CD4-positive, alpha-beta T cell treated with Interleukin-21 for 1 hour (primary cell): ENCODE measurements at places on chromosomes 13 and 19.

GRCh38 chr13:79423801-79424642 is 18.0 kb upstream of the RBM26 start:
- peak; percentile 59 for DNase-seq

DNA sequence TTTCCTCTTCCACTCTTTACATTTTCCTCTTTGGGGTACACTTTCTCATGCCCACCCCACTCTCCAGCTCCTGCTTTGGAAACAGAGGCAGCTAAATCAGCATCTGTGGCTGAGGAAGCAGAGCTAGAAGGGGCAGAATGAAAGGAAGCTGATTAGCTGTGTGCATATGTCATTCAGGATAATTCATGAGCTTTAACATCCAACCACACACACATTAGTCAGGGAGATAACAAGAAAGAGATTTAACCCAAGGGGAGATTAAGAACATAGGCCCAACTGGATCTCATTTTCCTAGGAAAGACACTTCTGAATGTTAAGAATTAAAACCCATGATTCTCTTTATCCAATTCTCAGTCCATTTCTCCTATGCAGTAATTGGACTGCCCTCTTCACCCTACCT is 405.5 kb downstream of the TBC1D4 start:
- DNase-seq, result no peak

DNA sequence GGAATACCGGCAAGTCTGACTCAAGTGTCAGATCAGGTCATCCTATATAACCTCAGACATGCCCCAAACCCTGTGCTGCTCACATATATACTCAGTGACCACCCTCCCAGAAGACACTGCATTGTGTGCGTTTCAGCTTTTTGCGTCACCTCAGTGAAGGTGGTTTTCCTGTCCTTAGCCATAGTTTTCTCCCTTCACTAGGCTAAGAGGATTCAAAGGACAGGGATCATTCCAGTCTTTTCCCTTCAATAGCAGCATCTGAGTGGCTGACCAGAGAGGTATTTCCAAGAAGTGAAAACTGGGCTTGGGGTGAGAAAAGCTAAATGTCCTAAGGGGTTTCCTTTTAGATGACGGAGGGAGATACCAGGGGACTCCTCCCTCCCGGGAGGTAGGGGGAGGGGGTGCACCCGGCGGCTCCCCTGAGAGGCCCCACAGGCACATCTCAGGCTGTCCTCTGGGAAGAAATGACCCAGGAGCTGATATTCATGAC is 12.7 kb upstream of the OR10H1 start:
- no peak for DNase-seq

DNA sequence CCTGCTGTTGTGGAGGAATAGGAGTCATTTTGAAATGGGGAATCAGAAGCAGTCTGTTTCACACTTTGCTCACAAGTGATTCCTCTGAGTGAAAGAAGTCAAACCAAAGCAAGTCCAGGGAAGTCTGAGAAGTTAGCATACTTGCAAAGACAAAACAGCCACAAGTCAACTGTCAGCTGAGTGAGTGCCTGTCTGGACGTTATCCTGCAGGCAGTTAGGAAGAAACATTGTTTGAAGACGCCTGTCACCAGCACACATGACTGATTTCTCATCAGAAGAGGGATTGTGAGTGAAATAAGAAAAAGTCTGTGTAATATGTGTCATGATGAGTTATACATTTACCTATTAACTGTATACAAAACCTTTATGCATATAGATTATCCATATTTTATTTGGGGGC is 153.5 kb downstream of the KCNRG start:
- DNase-seq, result no peak

GRCh38 chr13:107450931-107451330 is 764.4 kb downstream of the LIG4 start:
- no peak for DNase-seq

DNA sequence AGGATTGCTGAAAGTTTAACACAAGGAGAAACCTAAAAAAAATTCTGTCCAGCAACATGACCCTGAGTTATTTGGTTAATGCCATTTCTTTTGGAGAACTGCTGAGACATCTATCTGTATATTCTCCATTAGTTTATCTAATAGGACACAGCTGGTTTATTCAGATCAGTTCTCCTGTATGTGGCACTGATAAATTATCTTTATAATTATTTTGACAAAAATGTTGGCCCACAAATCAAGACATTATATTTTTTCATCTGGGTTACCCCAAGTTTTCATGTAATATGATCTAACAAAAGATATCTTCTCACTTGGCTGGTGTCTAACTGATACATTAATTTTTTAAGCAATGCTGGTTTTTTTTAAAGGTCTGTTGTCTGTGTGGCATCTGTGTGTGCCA is 231.4 kb downstream of the KLF12 start:
- no peak for DNase-seq

GRCh38 chr19:45667620-45668341 is at the start of gene GIPR:
TSS of gene GIPR (plus strand) at chr19:45668221. CDS start at chr19:45669521, 1,300 bp downstream.
- DNase-seq, result peak; percentile 58

- no peak for DNase-seq
Measured at GRCh38 chr13:94305463-94305862, 174.0 kb downstream of the DCT start.

DNA sequence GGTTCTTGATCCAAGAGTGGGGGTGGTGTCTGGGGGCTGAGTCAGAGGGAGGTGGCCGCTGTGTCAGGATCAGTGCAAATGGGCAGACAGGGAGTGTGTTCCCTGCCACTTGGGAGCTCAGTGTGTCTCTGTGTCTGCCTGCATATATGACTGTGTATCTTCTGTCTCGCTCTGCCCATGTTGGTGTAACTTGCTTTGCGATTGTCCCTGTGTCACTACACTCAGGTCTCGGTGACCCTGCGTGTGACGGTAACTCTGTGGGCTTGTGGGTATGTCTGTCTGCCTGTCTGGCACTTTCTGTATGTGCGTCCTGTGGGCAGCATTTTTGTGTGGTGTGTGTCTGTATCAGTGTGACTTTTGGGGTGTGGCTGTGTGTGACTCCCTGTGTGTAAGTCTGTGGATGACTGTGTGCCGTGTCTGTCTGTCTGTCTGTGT is 8.2 kb upstream of the ERFL start:
- peak; percentile 69 for DNase-seq

DNA sequence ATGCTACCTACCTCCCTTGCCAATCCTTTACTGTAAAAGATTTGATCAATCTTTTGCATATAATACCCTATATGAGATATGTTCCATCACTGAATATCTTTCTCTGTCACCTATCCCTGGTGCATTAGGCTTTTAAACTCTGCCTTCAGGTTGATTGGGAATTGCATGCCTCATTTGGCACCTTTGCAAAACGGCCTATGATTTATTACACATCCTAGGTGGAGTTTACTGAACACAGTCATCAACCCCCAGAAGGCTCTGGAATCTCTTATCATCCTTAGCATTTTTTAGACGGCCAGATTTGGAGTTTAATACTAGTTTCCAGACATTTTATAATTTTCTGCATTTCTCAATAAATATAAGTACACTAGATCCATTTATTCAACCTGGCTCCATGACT is 448.4 kb upstream of the SLC10A2 start:
- DNase-seq, result no peak

- peak; percentile 38 for DNase-seq
Measured at GRCh38 chr19:13122275-13122878, 4.3 kb downstream of the NACC1 start.

- peak; percentile 39 for DNase-seq
Measured at GRCh38 chr19:35718345-35719041, 690 bp downstream of the KMT2B start.

DNA sequence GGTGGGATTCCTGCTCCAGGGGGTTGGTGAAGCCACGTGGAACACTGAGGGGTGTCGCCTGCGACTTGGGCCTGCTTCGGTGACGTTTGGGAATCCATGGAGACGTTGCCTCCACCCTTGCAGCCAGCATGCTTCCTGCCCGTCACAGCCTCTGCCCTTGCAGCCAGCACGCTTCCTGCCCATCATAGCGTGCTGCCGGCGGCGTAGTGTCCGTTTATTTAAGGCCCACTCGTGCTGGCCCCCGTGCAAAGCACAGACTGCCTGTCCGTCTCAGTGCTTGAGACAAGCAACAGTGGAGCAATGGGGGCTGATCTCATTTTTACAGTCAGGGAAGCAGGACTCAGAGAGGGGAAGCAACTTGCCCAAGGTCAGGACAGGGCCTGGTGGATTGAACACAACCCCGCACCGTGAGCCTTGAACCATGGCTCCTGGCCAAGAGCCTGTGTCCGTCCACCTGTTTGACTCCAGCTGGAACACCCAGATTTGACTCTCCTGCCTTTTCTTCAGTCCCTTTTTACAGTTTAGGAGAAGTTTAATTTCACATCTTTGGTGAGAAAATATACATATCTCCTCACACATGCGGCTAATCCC is 149.6 kb downstream of the TEX29 start:
- DNase-seq, result no peak

DNA sequence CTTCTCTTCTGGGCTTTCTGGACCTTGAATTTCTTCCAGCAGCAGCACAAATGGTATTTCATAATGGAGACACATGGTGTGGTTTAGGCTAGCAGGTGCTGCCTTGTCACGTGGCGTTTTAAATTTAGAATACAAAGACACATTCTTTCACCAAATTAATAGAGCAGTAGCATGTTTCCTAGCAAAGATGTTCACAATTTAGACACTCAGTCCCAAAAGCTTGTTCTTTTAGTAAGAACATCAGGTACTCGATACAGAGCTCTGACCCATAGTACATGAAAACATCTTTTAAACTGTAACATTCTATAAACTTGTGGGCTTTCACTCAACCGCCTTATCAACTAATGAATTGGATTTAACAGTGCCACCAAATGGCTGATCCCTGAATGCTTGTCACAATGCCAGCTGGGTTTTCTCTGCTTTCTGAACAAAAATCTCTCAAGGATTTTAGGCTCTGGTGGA is 290.1 kb downstream of the DCLK1 start:
- DNase-seq, result no peak

- DNase-seq, result no peak
Measured at GRCh38 chr13:112777637-112778406, 88.0 kb downstream of the ATP11A start.

DNA sequence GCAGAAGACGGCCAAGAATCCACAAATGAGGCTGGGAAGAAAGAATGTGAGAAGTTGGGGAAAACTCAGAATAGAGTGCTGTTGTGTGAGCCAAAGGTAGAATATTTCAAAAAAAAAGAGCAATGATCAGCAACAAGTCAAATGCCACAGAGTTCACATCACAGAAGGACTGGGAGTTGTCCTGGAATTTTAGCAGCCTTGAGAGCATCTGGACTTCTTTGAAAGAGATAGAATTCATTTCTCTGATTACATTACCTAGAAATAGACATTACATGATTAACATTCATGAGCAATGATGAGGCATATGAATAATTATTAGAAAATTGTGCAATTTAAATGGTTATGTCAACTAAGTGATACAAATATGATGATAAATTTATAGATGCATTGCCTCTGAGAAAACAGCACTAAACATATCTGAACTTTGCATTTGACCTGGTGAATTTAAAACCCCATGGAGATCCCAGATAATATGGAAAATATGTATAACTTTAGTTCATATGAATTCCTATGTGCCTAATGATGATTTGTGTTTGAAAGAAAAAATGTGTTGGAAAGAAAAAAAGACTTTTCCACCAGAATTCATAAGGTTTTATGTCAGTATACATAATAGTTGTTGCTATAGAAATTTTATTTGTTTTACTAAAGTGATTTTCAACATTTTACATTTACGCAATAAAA is 186.2 kb downstream of the POSTN start:
- no peak for DNase-seq

- no peak for DNase-seq
Measured at GRCh38 chr19:32404933-32405430, 588 bp upstream of the DPY19L3 start.
